GF-D8 (cell line): ENCODE measurements at places on chromosomes 4 and X.

- DNase-seq = no peak
These were observed 212.9 kb downstream of the CBR4 start for GRCh38 chr4:168797194-168797593.

- DNase-seq = no peak
These were observed 472.5 kb upstream of the RPS6KA3 start for GRCh38 chrX:20739038-20739745.

- DNase-seq = no peak
These were observed 28.4 kb downstream of the CXCL1 start for GRCh38 chr4:73897380-73898136.

DNA sequence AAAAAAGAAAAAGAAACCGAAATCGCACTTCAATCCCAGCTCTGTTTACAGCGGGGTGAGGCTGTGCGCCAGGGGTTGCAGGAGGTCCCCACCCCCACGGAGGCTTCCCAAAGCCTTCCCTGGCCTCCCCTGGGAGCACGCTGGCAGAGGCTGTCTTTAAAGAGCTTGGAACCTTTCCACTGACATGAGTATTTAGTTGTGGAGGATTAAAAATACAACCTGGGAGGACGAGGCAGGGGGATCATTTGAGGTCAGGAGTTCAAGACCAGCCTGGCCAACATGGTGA, 69.1 kb downstream of the PPP2R2C start:
- no peak for DNase-seq

- no peak for DNase-seq
These were observed 248.0 kb downstream of the TRIML1 start for GRCh38 chr4:188387179-188387791.
